Progenitor cell of endocrine pancreas (in vitro differentiated cells): ENCODE measurements at places on chromosomes 4 and X.

- no peak for DNase-seq
Observed at GRCh38 chr4:152050106-152050505, 289.3 kb upstream of the GATB start.

DNA sequence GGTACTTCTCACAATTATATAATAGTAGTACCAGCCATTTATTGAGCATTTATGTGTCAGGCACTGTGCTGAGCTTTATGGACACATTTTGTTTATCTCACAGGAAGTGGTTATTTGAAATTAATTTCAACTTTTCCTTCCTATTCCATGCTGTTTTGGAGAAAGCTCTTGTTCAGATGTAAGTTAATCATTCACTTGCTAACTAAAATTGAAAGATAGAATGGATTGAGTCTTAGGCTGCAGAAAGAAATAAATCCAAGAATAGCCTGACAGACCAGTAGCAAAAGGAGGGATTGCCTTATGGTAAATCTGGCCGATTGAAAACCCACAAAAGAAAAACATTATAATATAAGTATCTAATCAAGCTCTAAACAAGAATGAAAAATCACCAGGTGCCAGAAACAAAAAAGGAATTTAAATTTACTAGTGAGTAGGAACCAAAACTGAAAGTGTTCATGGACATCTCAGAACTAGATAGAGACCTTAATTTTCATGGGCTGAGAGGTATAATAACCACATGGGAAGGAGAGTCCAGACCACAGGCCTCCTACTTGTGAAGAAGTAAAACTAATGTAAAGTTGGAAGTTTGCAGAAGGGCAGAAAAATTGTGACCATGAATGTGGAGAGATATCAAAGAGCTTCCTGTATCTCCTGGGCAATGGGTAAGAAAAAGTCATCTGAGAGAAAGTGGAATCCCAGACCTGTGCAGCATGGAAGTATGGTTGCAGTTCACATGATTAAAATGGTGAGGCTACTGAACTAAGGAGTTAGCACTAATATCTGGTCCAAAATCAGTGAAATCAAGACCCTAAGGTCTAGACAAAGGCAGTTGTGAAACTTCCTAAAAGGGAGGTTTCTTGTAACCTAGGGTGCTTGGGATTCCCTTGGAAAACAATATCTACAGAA lies 38.0 kb downstream of the RADX start:
- no peak for DNase-seq

GRCh38 chr4:3211866-3212265 lies 37.1 kb upstream of the MSANTD1 start:
- DNase-seq = no peak

- DNase-seq = no peak
Observed at GRCh38 chr4:43693876-43694275, 754.7 kb downstream of the KCTD8 start.

DNA sequence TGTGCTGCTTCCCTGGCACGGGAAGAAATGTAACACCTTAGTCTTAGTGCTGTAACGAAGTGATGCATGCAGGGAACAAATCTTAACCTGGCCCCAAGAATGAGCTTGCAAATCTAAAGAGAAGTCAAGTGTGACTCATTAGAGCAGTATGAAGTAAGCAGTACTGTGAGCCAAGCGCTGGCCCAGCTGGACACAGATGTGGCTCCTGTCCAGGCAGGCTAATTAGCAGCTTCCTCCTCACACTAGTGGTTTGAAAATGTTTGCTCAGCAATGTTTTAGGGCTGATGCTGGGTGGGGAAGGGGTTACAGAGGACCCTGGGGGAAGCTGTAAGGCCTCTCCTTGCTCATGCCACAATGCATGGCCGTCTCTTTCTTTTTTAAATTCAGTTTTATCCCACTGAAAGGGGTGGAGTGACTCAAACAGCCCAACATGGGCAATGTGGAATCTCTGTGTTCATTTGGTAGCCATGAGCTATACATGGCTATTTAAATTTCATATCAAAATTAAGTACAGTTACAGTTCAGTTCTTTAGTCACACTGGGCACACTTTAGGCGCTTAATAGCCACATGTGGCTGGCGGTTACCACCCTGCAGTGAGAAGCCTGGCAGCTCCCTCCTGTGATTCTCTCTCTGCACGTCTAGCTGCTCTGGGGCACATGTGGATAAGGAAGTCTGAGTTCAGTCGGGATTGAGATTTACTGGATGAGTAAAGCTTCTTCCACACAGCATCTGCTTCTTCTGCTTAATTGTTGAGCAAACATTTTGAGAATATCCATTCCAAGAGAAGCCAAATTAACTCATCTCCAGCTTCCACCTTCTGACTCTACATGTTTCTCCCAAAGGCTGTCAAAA lies 48.8 kb downstream of the MAP7D2 start:
- DNase-seq = no peak

- DNase-seq = no peak
Observed at GRCh38 chr4:123506011-123506695, 109.6 kb downstream of the SPRY1 start.

DNA sequence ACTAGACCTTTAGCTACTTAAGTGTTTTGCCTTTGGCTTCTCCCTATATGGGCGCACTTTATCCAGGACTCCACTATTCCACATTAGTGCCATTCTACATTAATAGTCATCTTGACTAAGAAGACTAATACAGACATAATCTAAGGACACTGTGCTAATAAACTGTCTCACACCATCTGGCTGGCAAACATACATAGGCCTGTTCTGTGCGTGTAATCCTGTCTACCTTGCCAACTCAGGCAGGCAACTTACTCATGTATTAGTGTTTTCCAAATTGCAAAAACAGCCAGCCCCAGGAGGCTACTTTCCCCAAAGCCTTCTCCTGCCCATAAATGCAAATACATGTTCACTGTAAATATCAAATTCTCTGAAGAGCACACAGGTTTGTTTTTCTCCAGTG lies 587.3 kb downstream of the TMA16 start:
- DNase-seq = no peak

- no peak for DNase-seq
Observed at GRCh38 chr4:148171596-148171995, 270.6 kb downstream of the NR3C2 start.
